ENCODE measurements at places on chromosomes 5 and 9.

GRCh38 chr5:88480801-88481499, 212.3 kb upstream of the TMEM161B start:
- DNase-seq = no peak

DNA sequence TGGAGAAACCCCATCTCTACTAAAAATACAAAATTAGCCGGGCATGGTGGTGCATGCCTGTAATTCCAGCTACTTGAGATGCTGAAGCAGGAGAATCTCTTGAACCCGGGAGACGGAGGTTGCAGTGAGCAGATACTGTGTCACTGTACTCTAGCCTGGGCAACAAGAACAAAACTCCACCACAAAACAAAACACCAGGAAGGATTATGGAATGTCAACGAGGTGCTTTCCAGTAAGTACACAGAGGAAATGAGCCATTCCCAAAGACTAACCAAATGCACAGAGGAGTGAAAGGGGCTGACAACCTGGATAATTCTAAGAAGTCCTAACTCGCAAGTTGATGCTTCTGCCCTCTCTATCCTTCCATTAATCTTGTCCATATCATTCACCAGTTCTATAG, 126.1 kb upstream of the RETREG1 start:
- DNase-seq = no peak

DNA sequence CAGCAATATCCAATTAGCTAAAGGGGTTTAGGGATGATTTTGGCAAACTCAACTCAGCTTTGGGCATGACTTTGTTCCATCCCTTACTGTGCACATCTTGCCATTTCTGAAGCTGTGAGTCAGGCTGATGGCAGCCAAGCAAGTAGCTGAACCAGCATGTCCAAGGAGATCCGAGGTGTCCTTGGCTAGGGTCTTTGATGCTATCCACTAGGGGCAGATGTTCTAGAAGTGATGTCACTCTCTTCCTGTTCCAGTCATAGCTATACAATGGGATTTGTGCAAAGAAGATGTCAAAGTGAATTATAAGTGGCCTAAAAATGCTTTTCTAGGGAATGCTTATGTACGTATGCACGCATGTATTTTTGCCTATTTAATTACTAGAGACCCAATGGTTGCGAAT, 160.8 kb upstream of the PAPPA start:
- DNase-seq = no peak

- no peak for DNase-seq
These were observed 391.9 kb upstream of the WWC1 start for GRCh38 chr5:167899490-167900070.

DNA sequence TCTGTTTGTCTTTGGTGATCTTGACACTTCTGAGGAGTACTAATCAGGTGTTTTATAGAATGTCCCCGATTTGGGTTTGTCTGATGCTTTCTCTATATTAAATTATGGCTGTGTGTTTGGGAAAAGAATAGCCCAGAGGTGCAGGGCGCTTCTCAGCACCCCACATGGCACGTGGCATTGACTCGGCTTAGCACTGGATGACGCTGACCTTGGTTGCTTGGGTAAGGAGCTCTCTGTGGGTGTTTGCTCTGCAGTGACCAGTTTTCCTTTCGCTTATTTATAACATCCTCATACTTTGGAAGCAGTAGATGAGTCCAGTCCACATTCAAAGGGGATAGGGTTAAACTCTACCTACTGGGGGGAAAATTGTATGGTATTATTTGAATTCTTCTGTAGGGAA, 12.5 kb upstream of the FAM120AOS start:
- no peak for DNase-seq

DNA sequence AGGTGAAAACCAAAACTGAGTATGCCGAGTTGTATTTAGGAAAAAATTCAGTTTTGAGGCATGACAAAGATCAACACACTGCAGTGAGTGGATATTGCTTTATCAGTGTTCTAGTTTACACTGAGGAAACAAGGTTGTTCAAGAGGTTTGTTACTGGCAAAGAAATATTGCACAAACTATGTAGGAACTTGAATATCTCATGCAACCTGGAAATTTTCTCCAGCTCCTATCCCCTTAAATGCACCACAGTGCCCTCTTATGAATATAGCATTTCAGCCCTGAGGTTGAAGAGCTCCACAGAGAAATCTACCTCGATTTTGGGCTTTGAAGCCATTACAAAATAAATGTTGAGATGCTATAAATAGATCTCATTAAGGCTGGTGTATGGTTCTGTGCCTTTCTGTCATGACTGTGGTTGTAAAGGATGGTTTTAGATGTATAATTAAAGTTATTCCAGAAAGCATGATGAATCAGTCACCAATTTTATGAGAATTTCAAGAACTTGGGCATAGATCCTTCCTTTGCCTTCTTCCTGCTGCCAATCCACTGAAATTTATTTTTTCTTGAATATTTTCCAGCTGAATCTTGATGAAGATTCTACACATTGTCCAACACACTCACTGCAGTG, 159.3 kb downstream of the SPATA31D1 start:
- DNase-seq = no peak

GRCh38 chr5:78757269-78758053, 108.9 kb upstream of the LHFPL2 start:
- no peak for DNase-seq

GRCh38 chr5:166093312-166093711, 2198.1 kb upstream of the WWC1 start:
- DNase-seq = no peak

DNA sequence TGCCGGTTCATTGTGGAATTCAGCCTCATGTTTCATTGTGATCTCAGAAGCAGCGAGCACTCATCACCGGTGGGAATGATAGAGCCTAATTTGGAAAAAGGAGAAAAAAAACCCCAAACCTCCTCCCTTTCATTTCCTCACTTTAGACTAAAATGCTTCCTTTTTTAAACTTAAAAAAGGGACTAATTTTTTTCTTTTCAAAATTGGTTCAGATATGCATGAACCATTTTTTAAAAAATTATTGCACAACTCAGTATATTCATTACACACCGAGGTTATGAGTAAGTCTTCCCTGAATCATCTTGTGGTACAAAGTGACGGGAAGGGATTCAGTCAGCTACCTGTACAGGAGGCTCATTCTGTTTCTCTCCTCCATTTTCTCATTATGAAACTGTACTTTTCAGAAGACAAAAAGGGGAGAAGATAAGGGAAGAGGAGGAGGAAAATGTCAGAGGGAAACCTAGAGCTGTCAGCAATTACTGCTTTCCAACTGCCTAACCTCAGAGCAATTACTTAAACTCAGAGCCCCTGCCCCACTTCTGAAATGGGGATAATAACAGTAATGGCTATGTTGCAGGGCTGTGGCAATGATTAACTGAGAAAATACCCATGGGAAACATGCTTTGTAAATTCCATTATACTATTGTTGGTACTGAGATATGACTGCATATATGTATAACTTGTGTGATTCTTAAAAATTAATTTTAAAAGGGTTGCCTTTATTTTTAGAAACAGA, 24.0 kb downstream of the GALNT10 start:
- DNase-seq = no peak
